ENCODE measurements at places on chromosomes 16 and 17. TPM values are rescaled to one million over a fixed set of nuclear protein-coding genes. Genes with fewer than 3 reads are reported as not detected.

The EVPLL gene
- 0.22 TPM for total RNA-seq

The CDRT4 gene
- total RNA-seq: 6.4 TPM

GRCh38 chr16:67957622-67958021, 10.8 kb downstream of the SLC12A4 start:
- no peak for DNase-seq

GRCh38 chr17:60134396-60135150, 15.2 kb upstream of the CA4 start:
- DNase-seq: no peak

DNA sequence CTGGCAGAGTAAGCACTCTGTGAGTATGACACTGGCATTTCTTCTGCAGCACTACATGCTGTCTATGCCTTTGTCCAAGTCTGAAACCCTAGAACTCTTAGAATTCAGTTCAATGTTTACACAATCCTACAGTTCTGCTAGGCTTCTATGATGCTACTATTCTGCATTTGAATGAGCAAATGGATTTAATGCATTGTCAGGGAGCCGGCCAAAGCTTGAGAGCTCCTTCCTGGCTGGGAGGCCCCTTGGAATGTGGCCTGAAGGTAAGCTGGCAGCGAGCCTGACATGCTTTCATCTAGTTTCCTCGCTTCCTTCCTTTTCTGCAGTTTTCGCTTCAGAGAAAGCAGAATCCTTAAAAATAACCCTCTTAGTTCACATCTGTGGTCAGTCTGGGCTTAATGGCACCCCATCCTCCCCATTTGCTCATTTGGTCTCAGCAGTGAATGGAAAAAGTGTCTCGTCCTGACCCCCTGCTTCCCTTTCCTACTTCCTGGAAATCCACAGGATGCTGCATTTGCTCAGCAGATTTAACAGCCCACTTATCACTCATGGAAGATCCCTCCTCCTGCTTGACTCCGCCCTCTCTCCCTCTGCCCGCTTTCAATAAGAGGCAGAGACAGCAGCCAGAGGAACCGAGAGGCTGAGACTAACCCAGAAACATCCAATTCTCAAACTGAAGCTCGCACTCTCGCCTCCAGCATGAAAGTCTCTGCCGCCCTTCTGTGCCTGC, at the start of gene CCL2:
Gene CCL2, plus strand, starts transcription at position 635 of the 730 bp plus-strand sequence. Its CDS starts 65 bp downstream, at position 700.
- peak; percentile 63 for DNase-seq

The LMF1 gene
- total RNA-seq: 17.3 TPM

DNA sequence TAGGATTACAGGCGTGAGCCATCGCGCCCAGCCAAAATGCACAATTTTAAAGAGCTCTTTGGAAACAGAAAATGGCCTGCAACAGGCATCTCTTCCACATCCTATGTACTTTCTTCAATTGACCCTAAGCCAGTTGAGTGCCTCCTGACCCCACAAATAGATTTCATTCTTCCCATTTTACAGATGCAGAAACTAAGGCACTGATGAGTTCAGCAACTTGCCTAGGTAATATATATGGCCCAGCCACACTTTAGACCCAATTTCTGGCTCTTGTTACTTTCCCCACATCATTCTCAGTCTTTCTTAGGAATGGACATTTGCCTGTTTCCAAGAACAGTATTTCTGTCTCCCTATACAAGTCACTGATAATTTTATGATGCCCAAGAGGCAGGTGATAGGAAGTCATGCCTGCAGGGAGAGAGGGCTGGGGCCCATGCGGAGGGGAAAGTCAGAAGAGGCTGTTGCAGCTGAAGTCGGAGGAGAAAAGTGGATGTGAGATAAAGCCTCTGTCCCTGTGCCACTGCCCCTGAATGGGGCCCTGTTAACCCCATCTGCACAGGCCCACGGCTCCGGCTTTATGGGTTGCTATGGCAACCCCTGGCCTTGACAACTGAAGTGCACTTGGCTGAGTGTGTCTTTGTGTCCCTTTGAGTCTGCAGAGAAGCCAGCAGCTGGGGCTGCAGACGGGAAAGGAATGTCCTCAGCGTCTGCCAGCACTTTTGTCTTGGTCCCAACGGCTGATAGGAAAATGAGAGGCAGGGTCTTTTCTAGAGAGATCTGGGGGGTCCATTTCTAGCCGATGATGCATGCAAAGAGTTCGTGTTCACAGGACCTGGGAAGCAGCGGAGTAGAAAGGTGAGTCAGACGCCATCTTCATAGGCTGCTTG, 45.9 kb downstream of the ABAT start:
- DNase-seq: no peak

The ATAD5 gene
- 3.7 TPM for total RNA-seq

DNA sequence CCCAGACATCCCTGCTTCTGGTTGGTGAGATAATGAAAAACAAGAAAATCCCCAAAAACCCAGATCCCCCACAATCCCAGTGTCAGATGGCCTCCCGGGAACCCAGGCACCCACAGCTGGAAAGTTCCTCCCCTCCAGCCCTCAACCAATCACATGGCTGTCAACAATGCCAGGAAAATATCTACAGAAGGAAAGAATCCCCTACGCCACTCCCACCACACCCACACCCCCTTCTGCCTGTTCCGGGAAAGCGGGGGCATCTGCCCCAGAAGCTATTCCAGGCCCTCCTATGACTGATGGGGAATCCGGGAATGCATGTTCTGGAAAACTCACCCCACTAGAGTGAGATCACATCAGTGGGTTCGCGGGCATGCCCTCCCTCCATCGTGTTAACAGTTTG, 1.8 kb downstream of the TMEM95 start:
- DNase-seq: no peak

- no peak for DNase-seq
These were observed 715.0 kb upstream of the CDH8 start for GRCh38 chr16:62751218-62751617.

DNA sequence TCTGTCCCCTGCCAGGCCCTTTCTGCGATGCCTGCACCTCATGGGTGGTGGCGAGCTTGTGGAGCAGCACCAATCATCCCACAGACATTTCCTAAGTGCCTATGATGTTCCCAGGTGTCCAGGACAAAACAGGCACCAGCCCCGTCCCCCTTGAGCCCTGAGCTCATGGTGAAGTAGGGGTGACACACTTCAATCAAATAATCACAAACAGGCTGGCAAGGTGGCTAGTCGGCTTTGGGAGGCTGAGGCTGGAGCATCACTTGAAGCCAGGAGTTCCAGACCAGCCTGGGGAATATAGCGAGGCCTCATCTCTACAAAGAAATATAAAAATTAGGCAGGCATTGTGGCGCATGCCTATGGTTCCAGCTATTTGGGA, 748 bp upstream of the PRSS8 start:
- no peak for DNase-seq

GRCh38 chr16:66569131-66569530, 2.9 kb downstream of the CMTM1 start:
- DNase-seq: no peak

The CSF3 gene
- total RNA-seq: 0.20 TPM

- DNase-seq: no peak
These were observed 173.1 kb upstream of the IRX3 start for GRCh38 chr16:54459509-54460262.

GRCh38 chr17:79613195-79613772, 2.4 kb upstream of the RBFOX3 start:
- DNase-seq: no peak

- no peak for DNase-seq
These were observed 6.8 kb upstream of the FLYWCH1 start for GRCh38 chr16:2904922-2905240.

DNA sequence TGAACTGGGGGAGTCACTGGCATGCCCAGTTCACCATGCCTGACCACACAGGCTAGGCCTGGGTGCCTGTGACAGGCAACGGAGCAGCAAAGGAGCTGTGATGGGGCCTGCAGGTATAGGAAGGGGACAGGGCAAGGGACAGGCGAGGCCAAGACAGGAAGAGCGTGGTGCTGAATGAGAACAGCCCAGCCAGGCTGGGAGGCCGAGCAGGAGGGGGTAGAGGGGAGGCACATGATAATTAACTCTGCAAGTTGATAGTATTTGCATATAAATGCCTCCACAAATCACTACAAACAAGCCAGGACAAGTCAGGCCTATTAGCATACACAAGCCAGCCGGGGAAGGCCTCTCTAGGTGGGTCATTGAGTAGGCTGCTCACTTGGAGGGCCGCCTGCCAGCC, 7.8 kb downstream of the ZFHX3 start:
- no peak for DNase-seq

DNA sequence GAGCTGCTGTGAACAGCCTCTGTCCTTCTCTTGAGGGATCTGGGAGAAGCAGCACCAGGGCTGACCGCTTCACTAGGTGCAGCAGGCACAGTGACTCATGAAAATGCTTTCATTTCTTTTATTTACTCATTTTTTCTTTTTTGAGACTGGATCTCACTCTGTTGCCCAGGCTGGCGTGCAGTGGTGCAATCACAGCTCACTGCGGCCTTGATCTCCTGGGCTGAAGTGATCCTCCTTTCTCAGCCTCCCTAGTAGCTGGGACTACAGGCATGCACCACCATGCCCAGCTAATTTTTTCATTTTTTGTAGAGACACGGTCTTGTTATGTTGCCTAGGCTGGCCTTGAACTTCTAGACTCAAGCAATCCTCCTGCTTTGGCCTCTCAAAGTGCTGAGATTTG, 216.8 kb upstream of the EEF2KMT start:
- DNase-seq: no peak

Data from left colon (tissue), 2 donors.